ENCODE measurements at places on chromosomes 6 and 20. TPM values are rescaled to one million over a fixed set of nuclear protein-coding genes. Genes with fewer than 3 reads are reported as not detected.

The GDAP1L1 gene
- 1.6 TPM for total RNA-seq

The TBX18 gene
- 9.7 TPM for total RNA-seq

The FOXQ1 gene
- total RNA-seq = 1.2 TPM

The CCN5 gene
- 235 TPM for total RNA-seq

The EFCAB8 gene
- total RNA-seq = not detected

The EDN1 gene
- total RNA-seq = 11.1 TPM

The RBM24 gene
- total RNA-seq = 2.0 TPM

The GHRH gene
- total RNA-seq = not detected
